ENCODE measurements at places on chromosomes 2 and 18.

- no peak for DNase-seq
Measured at GRCh38 chr2:221518201-221518934, 53.7 kb downstream of the EPHA4 start.

GRCh38 chr18:79788734-79789085 lies 9.0 kb upstream of the KCNG2 start:
- DNase-seq: no peak

GRCh38 chr18:26543373-26543772 lies 5.0 kb downstream of the KCTD1 start:
- no peak for DNase-seq

- no peak for DNase-seq
Measured at GRCh38 chr18:50973367-50974126, 5.7 kb downstream of the ELAC1 start.

GRCh38 chr2:171402906-171403580 lies 30.7 kb downstream of the METTL8 start:
- DNase-seq: no peak

- DNase-seq: no peak
Measured at GRCh38 chr2:121086450-121086849, 198.6 kb downstream of the TFCP2L1 start.

DNA sequence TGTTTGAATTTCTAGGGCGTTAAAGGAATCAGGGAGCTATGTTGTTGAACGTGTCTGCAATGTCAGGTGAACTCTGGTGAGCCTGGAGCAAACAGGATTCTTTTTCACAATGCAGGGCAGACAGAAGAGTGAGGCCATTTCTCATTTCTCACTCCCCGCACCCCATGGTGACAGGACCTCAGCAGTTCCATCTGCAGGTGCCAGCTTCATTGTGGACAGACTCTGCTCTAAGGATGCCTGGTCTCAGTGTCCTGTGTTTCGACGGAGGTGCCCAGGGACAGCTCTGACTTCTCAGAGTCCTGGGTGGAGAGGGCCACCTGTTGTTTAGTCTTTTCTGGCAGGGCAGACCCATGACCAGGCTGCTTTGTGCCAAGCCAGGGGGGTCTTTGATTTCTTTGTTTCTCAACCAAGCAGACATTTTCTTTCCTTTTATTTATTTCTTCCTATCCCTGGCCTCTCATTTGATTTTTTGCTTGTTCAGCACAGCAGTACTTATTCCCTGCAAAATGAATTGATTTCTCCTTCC lies 201.5 kb downstream of the RNF144A start:
- DNase-seq: no peak

GRCh38 chr18:24989760-24990593 lies 362.0 kb downstream of the ZNF521 start:
- DNase-seq: no peak

- no peak for DNase-seq
Measured at GRCh38 chr2:230661072-230661957, 51.3 kb upstream of the CAB39 start.

DNA sequence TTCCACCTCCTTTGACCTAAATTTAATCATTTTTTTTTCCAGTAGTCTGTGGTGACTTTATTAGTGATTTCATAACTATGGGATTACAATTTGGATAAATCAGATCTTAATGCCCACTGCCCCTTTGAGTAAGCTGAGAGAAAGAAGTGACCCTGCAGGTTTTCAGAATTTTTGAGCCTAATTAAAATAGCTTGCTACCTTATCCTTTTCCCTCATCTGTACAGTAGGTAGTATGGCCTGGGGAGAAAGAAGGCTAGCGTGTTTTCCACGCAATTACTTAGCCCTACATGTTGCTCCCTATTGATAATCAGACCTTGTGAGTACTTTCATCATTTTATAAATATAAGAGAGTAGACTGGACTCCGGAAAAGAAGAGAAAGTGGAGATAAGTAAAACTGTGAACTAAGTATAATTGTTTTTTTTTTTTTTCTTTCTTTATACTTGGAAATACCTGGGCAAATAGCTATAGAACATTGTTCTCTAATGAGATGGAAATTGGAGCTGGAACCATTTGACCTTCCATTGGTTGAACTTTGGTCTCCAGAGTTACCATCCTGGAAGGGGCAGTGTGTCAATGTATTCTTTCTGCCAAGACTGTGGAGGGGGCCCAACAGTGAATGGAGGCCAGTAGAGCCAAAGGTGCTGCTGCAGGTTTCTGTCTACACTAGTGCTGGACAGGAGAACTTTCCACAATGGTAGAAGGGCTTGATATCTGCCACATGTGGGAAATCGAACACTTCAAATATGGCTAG lies 26.9 kb downstream of the UBE2E3 start:
- no peak for DNase-seq
